ENCODE measurements at places on chromosomes 16 and 17.

- DNase-seq = peak; percentile 54
These were observed 23.0 kb downstream of the SLC35G3 start for GRCh38 chr17:35170968-35171771.

DNA sequence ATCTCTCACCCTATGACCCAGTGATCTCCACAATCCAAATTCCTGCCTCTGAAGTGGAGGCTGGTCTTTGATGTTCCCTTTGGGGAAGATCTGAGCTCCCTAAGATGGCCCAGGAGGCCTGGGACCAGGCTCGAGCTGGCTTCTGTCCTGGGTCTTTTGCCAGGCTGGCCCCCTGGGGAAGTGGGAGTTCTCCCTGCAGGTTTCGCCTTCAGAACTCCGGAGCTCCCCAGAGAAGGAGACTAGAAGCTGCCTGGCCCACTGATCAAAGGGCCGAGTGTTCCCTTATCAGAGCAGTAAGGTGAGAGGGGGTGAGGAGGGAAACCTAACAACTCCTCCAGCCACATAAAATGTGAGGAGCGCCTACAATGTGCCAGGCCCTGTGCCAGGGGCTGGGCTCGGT lies 147.1 kb downstream of the IRF8 start:
- no peak for DNase-seq

- DNase-seq = no peak
These were observed 667 bp downstream of the FSCN2 start for GRCh38 chr17:81528651-81529436.

DNA sequence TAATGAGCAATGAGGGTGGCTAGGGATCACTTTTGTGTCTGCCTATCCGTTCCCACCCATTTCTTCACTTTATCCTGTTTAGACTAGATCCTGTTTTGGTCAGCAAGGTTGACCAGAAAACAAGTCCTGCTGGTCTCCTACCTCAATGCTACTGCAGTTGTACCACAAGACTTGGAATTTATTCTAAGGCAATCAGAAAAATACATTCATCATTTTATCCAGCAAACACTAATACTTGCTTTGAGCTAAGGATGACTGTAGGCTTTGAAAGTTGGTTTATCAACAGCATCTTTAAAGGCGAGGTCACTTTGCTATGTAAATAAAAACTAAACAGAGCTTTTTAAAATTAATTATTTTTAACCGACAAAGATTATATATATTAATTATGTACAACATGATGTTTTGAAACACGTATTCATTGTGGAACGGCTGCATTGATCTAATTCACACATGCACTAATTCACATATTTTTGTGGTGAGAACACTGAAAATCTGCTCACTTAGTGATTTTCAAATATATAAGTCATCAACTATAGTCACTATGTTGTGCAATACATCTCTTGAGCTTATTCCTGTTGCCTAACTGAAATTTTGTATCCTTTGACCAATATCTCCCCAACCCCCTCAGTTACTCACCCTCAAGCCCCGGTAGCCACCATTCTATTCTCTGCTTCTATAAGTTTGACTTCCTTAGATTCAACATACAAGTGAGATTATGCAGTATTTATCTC lies 125.9 kb upstream of the HS3ST3A1 start:
- peak; percentile 78 for DNase-seq

DNA sequence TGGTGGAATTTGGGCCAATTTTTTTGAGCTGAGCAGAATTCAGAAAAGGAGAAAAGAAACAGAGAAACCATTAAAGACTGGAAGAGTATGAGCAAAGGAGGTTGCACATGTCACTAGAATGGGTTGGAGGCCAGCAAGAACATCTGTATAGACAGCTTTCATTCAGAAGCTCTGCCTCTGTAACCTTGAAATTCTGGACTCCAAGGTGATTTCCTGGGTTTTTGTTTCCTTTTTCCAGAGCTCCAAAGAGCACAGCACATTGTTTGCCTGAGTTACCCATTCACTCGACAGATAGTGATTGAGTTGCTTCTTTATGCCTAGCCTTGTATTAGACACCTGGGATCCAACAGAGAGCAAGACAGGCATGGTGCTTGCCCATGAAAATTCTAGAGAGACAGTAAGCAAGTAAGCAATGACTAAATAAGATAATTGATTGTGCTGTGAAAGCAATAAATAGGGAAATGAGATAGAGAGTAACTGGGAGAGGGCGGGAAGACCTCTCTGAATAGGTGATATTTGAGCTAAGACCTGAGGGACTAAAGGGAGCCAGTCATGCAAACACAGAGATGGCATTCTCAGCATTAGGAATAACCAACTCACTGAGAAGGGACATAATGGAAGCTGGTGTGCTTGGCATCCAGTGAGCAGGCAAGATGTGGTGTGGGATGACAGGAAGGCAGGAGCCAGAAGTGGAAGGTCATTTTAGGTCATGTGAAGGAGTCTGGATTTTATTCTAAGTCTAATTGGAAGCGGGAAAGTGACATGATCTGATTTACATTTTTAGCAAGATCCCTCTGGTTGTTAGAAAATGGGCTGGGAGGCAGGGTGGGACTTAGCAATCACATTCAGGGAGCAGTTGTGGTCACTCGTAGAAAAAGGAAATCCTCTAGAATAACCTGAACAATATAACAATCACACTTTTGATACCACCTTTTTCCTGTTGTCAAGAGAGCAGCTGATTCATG lies 197.5 kb downstream of the HS3ST3A1 start:
- no peak for DNase-seq

- no peak for DNase-seq
These were observed 15.1 kb downstream of the ASPSCR1 start for GRCh38 chr17:81992306-81993102.

DNA sequence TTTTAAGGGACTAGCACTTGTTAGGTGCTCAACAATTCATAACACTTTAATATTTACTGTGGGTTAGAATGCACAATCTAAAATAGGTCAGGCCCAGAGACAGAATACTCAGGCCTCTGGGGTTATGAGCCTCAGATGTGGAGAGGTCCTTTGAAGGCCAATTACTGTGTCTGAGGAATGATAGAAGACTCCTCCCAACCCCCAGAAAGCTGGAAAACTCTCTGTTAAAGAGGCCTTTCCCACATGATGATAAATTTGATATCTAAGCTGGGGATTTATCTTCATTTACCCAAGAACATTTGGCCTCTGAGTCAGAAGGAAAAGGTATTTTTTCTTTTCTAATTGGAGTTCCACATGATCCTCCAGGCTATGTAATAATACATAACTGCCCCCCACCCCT lies 41.1 kb upstream of the MMD start:
- DNase-seq = no peak

DNA sequence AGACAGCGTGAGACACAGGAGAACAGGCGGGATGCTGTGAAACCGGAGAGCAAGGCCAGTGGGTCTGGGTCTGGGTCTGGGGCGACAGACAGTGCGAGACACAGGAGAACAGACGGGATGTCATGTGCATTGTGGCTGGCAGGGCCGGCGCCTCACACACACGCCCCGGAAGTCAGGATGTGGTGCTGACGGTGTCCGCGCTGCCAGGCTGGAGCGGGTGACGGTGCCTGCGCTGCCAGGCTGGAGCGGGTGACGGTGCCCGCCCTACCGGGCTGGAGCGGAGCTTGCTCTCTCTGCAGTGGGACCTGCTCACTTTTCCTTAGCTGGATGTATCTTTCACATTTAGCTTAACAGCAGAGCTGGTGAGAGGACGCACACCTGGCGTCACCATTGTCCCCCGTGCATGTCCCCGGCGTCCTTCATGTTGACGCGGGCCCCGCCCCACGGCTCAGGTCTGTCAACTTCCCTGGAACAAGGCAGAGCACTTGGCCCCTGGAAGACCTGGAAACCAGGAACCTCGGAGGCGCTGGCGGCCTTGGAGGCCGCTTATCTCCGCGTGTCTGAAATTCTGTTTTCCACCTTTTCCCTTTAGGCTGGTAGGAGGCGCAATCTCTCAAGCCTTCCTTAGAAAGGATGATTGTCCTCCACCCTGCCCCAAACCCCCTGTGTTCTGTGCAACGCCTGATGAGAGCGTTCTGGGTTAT lies 43.0 kb upstream of the ZNF750 start:
- DNase-seq = no peak

- DNase-seq = no peak
These were observed 130.9 kb upstream of the FOXF1 start for GRCh38 chr16:86379505-86379846.

- no peak for DNase-seq
These were observed 16.0 kb downstream of the GUCY2D start for GRCh38 chr17:8018436-8018835.
